GM19239 (cell line): ENCODE measurements at places on chromosomes 1 and 21.

DNA sequence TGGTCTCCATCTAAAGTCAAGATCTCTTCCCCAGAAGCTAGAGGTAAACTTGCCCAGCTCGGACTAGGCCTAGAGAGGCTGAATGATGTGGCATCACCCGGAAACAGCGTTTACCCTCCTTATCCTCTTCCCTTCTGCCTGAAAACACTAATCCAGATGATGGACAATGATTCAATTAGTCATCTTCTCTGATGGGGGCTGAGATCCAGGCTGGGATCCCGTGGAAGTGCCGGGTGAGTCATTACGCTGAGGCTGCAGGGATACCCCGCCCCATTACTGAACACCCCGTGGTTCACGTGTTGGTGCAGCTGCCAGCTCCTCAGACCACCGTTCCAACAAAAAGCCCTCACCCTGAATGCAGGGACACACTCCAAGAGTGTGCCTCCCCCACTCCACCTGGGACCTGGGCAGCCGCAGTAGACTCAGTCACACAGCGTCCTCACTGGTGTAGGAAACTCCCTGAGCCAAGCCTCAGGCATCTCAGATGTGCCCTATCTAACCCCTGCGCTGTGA is 2.0 kb downstream of the S100A6 start:
- no peak for DNase-seq

DNA sequence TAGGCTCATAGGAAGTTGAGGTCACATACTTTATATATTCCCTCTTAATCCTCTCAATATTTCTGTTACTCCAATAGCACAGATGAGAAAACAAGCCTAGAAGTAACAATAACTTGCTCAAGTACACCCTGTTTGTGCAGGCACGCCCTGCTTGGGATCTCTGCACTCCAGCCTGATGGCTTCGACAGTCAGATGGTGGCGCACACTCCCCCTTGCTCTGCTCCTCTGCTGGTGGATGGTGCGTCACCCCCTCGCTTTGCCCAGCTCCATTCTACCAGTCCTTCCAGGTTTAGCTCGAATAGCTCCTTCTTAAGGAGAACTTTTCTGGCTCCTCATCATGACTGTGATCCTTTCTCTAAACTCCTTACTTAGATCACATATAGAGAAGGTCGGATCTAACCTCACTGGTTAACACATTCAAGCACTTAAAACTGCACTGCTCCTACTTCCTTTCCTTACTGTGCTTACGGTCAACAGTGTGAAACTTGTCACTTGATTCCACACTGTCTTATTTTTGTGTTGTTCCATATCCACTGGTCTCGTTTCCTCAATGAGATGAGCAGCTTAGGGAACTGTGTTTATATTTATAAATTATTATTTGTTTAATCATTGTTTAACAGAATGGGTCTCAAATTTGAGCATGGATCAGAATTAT is 3.0 kb downstream of the TSPAN2 start:
- no peak for DNase-seq

DNA sequence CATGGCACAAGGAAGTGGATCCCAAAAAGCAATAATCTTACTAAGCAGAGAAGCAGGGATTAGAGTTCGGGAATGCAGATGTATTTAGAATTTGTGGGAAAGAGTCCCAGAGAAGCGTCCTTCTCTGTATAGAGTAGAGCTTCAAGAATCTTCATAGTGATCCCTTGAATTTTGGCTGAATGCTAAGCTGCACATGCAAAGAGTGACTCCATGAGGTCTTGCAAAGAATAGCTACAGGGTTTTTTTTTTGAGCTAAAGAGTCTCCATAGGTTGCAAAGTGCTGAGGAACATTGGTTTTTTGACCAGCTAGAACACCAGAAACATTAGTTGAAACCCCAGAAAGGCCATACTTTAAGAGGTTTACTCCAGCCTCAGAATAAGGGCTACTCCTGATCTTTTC is 206.7 kb downstream of the CTH start:
- no peak for DNase-seq

DNA sequence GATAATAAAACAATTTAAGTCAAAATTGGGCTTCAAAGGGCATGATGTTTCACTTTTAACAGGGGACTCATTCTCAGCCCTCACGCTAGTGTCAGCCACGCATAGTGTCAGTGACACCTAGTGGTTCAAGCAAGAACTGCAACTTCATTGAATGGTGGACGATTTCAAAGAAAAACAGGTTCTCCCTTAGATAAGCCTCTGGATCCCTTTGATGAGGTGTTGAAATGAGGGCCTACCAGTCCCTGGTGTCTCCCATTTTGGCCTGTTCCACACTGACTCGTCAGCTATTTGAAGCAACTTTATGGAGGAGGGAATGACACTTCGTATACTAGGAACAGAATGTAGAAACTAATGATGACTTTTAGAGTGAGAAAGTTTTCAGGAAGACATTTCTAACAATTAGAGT is 56.2 kb downstream of the FCRL5 start:
- peak; percentile 15 for DNase-seq

- DNase-seq = no peak
Measured at GRCh38 chr21:33088384-33088783, 18.4 kb downstream of the OLIG1 start.

- no peak for DNase-seq
Measured at GRCh38 chr1:15405106-15405850, 4.4 kb upstream of the EFHD2 start.

- DNase-seq = no peak
Measured at GRCh38 chr1:232040260-232040659, 413.7 kb downstream of the DISC1 start.

- DNase-seq = no peak
Measured at GRCh38 chr1:201228011-201228983, 37.7 kb downstream of the IGFN1 start.

DNA sequence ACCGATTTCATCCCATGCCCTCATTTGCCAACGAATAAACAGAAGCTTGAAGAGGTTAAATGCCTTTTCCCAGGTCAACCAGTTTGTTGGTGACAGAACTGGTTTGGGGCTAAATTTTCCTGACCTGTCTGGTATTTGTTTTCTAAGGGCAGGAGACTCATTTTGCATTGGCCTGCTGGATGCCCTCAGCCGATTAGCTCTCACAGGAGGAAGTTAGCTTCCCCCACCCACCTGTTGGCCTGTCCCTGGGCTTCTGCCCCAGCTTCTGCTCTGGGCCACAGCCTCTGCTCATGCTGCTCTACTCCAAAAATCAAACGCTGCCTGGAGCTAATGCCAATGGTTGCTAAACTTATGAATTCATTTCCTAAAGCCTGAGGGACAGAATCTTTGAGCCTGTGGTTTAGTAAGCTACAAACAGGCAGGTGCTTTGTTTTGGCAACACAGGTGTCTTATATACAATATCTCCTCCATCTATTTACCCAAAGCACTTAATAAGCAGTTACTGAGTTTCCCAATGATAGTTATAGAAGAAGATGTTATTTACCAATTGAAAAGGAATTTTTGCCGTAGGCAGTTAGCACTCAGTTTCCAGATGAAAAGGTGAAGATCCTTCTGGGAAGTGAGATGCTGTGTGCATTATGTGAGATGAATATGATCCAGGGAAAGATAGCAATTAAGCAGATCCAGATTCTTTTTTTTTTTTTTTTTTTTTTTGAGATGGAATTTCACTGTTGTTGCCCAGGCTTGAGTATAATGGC is 82.3 kb downstream of the TM2D1 start:
- no peak for DNase-seq

DNA sequence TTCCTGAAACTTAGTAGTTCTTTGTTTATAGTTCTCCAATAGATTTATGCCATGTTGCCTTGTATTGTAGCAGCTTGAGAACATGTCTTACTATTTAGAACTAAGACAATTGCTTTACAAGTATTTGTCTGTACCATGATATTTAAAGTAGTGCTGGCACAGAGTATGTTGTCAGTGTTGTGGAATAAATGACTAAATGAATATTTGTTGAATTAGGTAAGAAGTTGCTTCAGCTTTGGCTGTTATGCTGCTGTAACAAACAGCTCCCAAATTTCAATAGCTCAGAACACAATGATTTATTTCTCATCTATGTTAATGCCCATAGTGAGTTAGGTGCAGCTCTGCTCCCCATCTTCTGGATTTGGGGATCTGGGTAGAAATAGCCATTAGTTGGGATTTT is 90.2 kb upstream of the VCAM1 start:
- DNase-seq = no peak

- no peak for DNase-seq
Measured at GRCh38 chr1:36884029-36884701, 150.2 kb downstream of the GRIK3 start.

DNA sequence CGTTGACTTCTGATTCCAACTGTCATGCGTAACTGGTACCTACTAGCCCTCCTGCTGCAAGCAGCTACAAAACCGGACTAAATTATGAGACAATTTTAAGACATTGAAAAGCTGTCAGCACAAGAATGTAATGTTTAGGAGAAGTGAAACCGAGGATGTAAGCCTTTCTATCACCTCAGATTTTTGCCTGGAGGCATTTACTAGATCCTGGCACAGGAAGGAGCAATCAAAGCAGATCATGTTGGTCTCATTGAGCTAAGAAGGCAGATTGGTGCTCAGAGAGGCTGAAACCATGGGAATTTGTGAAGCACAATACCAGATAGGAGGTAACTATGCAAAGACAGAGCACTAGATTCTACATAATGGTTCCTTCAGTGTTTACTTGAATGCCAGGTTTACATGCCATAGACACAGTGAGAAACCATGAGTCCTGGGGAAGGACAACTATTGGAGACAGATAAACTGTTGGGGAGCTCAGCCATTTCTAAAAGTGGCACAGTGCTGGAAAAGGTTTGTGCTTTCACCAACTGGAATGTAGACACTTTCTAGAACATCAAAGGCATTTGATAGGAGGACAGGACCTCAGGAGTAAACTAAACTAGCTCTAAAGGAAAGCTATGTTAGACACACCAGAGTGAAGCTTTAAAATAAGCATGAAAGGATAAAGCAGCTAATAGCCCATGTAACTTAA is 179.4 kb downstream of the LYPLAL1 start:
- no peak for DNase-seq

DNA sequence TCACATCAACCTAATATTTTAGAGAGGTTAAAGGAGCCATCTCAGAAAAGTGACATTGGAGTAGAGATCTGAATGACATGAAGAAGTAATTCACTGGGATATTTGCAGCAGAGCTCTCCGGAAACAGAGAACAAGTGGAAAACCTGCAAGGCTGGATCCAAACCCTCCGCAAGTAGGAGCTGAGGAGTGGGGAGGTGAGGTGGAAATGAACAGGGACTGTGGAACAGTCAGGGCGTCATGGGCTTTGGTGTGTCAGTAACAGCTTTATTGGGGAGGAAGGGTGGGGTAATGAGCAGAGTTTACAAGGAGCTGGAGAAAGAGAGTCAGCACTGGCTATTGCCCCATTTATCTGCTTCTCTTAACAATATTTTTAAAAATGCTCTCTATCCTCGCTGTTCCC is 9.3 kb upstream of the IVL start:
- DNase-seq = no peak
